ENCODE measurements at places on chromosomes 3 and 15.

DNA sequence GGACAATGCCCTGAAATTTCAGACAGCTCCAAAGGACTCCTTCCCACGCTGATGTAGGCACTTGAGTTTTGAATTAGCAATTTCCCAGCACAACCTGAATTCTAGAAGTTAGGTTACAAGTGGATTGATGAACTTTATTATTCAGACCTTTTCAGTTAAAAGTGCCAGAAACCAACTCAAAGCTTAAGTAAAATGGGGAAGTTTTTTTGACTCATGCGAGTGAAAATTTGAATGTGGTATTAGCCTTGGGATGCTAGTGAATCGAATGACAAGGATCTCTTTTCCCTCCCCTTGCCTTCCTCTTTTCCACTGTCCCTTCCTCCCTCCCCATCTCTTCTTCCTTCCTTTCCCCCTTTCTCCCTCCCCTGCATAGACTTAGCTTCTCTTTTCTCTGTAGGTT, 295.1 kb upstream of the PROK2 start:
- DNase-seq: no peak

DNA sequence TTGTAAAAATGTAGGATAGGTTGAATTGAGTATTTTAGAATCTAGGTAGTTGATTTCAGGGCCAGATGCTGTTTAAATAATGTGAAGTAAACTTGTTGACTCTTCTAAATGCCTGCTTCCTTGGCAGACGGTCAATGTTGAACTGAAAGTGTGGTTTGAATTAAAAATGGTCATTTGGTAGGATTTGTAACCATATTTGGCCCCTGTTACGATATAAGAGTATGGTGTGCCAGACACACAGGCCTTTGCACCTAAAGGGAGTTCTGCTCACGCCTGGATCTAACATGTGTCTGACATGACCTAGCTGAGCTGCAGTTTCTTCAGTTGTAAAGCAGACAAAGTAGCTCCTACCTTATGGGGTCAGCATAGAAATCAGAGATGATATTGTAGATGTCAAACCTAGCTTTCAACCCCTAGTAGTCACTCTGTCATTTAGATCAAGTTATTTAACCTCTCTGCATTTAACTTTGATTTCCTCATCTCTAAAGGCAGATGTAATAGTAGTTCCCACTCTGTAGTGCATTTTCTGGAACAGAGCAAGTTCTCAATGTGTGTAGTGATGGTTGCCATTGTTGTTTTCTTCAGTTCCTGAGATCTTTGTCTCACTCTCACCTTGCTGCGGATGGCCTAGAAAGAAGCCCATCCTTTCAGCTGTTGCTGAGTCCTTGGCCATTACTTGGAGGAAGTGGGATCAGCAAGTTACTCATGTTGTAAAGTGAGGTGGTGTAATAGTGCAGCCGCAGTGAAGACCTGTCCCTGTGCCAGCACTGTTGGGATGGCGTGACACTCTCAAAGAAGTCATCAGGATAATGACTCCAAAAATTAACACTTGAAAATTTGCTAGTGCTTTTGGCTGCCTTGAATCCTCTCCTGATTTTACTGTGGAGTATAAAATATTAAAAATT, 90.2 kb downstream of the GHSR start:
- DNase-seq: no peak

GRCh38 chr3:81465510-81466200, 295.8 kb downstream of the GBE1 start:
- no peak for DNase-seq

GRCh38 chr3:33791477-33792166, 6.8 kb upstream of the PDCD6IP start:
- DNase-seq: no peak

- DNase-seq: peak; percentile 35
These were observed 92.4 kb downstream of the GHSR start for GRCh38 chr3:172355836-172356235.

GRCh38 chr3:56938530-56938929, 121.9 kb upstream of the SPATA12 start:
- DNase-seq: no peak

- DNase-seq: no peak
These were observed 63.6 kb downstream of the OSTN start for GRCh38 chr3:191262650-191263049.

- DNase-seq: peak; percentile 69
These were observed at the start of gene TYRO3 for GRCh38 chr15:41558400-41559238. Gene TYRO3 (plus strand): TSS chr15:41559212. CDS start chr15:41559258, 46 bp downstream.

DNA sequence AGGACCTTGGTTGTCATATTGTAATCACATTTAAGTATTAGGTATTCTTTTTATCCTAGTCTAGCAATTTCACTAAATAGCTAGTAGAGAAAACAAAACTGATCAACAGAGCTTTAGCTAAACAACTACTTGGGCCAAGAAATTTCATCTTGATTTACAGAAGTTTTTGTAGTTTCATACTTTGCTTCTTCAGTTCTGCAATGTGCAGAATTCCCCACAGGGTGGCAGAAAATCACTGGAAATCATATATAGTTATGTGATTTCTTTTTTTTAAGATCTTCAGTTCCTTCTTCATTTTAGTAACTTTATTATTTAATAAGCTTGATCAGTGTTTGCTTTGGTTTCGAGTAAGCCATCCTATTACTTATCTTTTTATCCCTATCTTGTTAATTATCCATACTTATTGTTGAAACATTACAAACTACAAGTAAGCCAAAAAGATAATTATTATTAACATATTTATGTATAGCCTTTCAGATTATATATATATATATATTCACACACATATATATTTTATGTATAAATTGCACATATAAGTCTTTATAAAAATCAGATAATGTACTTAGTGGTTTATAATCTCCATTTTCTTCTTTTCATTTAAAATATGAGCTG, 2.2 kb upstream of the BNIP2 start:
- peak; percentile 59 for DNase-seq
